ENCODE measurements at places on chromosomes 1 and 21. TPM values are rescaled to one million over a fixed set of nuclear protein-coding genes. Genes with fewer than 3 reads are reported as not detected.

DNA sequence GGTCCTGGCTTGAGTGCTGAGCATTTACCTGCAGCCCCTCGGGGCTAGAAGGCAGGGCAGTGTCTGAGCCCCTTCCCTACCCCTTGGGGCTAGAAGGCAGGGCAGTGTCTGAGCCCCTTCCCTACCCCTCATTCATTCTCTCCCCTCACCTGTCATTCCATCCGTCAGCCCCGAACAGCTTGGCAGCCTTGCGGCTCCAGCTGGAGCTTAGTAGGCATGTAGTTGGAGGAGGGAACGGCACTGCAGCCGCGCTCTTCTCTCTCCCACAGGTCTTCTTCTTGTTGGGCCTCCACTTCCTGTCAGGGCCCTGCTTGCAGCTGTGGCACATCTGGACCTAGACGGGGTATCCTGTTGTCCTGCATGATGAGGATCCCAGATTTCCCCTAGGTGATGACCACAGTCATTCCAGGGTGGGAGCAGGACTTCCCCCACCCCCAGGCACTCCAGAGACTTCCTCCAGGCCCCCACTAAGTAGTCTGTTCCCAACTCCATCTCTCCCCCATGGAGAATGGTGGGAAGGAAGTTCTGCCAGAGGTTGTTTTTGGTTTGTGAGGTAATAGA lies 22.2 kb downstream of the MAPKAPK2 start:
- no peak for DNase-seq

Gene CD1C
- total RNA-seq = 0.43 TPM

- no peak for DNase-seq
These were observed 413.0 kb upstream of the ESRRG start for GRCh38 chr1:217135987-217136894.

DNA sequence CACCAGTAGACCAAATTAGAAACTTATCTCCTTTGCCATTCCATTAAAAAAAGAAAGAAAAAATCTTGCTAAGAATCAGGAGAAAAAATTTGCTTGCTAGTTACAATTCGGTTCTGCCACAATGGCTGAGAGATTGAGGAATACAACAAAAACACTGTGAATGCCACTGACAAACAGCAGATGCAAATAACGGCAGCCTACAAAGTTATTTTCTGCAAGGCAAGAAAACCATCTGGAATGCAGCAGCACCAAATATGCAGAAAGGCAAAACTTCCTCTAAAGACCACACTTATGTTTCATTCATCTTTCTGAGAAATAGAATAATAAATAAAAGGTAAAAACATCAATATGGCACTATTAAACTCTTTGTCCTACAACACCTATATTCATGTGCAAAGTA lies 75.7 kb downstream of the ENAH start:
- no peak for DNase-seq

DNA sequence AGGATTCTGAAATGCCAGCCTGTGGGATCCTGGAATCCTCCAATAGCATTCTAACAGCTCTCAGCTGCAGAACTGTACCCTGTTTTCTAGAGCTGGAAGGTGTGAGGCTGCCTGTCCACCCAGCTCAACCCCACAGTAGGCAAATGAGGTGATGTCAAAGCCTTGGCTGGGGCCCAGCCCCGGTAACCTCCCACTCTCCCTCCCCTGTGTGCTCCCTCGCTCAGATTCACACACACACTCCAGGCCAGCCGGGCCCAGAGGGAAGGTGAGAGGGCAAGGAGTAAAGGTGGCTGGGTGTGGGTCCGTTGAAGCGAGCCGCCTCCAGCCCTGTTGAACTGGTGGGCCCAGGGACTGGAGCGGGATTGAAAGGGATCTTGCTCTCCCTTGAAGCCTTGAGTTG lies at the start of gene BSND:
TSS of gene BSND (plus strand) at position 257 of the 400 bp plus-strand sequence. CDS start 254 bp downstream, outside the sequence.
- no peak for DNase-seq

DNA sequence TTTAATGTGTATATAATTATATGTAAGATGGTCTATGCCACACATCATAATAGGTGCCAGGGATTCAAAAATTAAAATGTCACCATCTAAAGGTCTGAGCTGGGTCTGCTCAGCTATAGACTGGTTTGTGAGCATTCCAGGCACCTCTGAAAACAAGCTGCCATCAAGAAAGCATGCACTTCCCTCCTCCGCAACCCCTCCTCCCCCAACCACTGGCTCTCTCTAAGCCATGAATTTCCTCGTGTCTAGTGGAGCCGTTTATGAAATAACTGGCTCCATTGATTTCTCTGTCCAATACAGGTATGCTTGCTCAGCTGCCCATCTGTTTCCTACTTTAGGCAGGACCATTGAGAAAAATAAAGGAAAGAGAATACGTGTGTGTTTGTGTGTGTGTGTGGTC lies 522.6 kb upstream of the PLXNA2 start:
- DNase-seq = no peak

GRCh38 chr1:3531928-3532327 lies 77.5 kb downstream of the ARHGEF16 start:
- DNase-seq = no peak

- no peak for DNase-seq
These were observed 8.2 kb downstream of the DPT start for GRCh38 chr1:168720839-168721238.

GRCh38 chr1:24481101-24481500 lies 21.5 kb upstream of the RCAN3 start:
- DNase-seq = no peak

DNA sequence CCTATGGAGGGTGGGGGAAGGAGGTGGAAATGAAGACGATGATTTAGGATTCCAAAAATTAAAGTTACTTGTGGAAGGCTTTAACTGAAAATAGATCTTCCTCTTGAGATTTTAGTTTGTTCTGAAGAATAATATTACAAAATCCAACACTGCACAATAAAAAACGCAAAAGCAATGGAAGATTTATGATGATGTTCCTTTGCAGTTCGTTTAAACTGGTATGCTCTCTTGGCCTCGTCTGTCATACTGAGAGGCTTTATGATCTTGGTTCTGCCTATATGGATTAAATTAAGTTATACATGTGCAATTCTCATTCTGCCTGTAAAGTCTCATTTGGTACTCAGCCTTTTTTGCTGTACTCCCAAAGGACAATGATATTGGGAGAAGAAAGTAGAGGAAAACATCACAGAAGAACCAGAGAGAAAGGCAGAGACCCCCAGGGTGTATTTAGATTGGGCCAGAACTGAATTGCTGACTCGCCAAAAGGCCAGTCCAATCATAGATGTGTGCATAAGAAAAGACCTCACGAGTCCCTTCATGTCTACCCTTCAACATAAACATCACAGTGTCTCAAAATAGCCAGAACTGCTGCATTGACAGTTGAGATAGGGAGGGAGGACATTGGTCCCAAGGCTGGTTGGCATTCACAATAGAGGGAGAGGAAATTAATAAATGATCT lies 188.6 kb downstream of the GREM2 start:
- DNase-seq = no peak

GRCh38 chr1:233355841-233356704 lies 28.5 kb downstream of the MAP3K21 start:
- DNase-seq = no peak

DNA sequence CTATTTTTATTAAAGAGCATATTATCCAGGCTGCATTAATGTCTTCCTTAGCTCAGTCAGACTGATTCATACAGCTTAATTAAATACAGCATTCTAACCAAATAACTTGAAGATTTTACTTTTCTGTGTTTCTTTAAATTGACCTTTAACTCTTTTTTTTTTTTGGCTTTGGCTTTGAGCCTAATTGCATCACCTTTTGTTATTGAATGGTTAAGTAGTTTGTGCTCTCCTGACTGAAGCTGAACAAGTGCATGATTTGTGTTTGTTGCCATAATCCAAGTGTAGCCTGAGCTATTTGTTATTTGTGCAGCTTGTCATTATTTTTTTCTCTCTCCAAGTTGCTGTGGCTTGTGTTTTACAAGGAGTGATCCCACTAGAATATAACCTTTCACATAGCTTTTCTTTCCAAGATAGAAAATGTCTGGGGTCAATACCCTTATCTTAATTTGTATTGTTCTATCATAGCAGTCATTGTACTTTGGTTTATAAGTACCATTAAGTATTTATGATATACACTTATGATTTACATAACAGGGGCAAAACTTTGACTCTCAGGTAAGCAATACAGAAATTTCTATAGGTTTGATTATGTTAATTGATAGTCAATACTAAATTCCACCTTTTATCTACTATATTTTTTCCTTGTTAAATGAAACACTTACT lies 31.6 kb downstream of the CDC14A start:
- no peak for DNase-seq

DNA sequence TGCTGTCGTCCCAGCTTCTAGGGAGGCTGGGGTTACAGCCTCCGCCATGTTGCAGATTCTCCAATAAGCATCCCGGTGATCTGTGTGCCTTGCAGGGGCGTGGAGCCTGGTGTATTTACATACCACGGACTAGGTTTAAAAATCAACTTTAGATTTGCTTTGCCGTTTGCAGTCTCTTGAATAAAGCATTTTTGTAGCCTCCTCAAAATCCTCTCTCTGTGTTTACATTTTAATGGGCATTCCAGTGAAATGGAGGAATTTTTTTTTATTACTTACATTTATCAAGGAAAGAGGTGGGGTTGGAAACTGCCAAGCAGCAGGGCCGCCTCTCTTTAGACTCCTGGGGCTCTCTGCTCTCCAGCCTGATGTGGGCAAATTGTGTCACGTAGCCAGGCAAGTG lies 437.5 kb upstream of the VAMP3 start:
- DNase-seq = peak; percentile 53

DNA sequence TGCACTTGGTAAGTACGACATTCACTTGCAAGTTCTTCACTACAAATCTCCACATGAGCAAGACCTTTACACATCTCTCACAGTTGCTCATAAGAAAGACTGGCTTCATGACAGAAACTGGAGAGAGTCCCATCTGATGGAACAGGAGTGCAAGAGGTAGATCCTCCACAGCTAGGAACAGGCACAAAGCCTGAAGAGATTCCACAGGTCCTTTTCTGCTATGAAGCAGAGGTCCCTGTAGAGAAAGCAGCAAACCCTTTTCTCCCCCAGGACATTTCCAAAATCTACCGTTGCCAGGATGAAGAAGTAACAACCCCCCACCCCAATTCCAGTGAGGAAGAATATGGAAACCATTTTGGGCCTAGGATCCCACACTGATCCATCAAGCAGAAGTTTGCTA lies 47.3 kb downstream of the EIF4G3 start:
- no peak for DNase-seq
